ENCODE measurements at places on chromosomes 12 and 14.

- no peak for DNase-seq
Observed at GRCh38 chr14:91961297-91962220, 14.1 kb upstream of the FBLN5 start.

DNA sequence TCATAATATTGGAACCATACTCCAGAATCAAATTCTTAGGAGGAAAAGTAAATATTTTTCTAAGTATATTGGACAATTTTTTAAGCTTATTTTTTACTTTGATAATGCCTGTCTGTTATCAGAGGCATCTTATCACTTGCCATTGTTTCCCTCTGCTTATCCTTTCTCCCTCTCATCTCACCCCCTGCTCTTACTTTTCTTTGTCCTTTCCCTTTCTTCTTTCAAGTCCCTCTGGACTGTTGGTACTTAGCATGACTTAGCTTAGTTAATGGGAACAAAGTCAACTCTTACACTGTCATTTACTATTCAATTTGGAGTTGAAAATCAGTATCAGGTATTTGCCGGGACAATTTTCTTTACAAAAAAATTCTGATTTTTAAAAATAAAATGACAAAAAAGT is 45.2 kb downstream of the ABCD2 start:
- DNase-seq = no peak

DNA sequence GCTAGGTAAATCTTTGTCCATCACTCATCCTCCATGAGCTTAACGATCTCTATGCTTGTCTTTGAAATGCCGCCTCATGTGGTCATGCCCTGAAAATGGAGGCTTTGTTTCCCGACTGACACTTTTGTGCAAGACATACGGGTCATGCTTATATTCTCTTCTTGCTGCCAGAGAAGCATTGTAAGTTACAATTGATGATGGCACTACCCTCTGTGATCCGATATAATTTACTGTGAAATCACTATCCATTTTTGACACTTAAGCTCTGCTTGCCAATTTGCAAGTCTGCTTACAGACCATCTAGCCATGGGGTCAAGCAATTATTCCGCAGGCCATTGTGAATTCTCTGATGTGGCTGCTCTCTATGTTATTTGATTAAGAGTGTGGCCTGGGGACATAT is 650.0 kb downstream of the FLRT2 start:
- DNase-seq = no peak

- no peak for DNase-seq
Observed at GRCh38 chr12:19695244-19696098, 256.2 kb downstream of the AEBP2 start.

DNA sequence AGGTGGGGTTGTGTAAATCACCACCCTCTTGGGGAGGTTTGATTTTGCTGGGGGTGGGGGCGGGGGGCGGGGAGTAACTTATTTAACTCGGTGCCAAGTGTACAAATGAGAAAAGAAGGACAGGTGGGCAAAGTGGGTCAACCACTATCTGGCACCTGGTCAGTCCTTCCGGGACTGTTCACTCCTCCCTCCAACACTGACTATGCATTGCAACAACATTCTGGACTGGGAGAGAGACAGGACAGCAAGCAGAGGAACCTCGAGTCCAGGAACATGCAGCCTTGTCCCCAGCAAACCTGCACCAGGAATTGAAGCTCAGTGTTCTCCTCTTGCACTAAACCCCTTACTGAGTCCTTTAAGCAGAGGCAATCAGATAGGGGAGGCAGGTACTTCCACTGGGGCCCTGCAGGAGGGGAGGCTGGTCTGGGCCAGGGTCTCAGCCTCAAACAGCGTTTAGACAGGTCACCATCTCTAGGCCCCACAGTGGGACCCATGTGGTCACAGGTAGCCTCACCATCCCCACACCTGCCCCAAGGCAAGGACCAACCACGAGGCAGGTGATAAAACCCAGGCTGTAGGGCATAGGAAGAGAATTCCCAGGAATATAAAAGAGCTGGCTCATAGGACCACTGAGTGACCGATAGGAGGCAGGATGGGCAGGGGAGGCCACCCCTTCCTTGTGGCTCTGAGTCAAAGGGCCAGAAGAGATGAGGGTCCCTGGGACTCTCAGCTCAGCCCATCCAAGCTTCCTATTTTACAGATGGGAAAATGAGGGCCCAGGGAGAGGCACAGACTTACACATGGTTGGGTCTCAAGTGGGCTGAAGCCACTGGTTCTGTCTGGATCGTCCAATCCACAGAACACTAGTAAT is 9.8 kb downstream of the CCDC85C start:
- no peak for DNase-seq

- DNase-seq = peak; percentile 21
Observed at GRCh38 chr12:690466-690865, 27.2 kb upstream of the NINJ2 start.

- no peak for DNase-seq
Observed at GRCh38 chr12:111664961-111665865, 20.5 kb downstream of the BRAP start.

DNA sequence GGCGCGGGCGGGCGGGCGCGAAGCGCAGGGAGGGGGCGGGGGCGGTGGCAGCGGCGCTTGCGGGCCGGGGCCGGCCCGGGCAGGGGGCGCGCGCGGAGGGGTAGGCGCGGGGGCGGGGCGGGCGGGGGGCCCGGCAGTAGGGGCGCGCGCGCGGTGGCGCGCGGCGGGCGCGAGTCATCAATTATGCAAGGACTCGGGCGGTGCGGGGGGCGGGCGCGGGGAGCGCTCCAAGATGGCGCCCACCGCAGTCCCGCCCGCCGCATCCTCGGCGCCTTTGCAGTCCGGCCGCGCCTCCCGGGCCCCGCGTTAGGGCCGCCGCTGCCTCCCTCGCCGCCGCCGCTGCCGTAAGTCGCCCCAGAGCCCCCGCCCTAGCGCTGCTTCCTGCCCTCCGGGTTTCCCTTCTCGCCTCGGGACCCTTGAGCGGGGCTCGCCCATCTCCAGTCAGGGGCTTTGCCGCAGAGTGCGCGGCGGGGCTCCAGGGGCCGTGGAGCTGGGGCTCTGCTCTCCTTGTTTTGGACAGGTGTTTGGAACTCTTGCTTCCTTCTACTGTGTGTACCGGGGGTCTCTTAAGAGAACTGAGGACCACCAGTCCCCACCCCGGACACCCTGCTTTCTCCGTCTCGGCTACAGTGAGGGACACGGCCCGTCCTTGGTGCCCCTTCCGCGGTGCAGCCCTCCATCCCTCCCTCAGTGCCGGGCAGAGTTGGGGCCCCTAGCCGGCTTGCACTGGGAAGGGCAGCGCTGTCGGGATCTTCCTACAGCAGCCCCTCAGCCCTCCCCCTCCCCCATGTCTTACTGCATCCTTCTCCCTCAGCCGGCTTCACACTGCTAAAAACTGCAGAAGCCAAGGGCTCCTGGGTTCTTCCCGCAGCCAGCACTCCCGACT is at the start of gene SCN8A:
Gene SCN8A (plus strand): TSS at position 218 of the 886 bp plus-strand sequence. CDS start 71,585 bp downstream, outside the sequence.
- peak; percentile 42 for DNase-seq

GRCh38 chr12:14643251-14643650 is 53.1 kb downstream of the GUCY2C start:
- DNase-seq = peak; percentile 11

GRCh38 chr14:100557658-100558057 is 29.6 kb downstream of the BEGAIN start:
- DNase-seq = peak; percentile 71

DNA sequence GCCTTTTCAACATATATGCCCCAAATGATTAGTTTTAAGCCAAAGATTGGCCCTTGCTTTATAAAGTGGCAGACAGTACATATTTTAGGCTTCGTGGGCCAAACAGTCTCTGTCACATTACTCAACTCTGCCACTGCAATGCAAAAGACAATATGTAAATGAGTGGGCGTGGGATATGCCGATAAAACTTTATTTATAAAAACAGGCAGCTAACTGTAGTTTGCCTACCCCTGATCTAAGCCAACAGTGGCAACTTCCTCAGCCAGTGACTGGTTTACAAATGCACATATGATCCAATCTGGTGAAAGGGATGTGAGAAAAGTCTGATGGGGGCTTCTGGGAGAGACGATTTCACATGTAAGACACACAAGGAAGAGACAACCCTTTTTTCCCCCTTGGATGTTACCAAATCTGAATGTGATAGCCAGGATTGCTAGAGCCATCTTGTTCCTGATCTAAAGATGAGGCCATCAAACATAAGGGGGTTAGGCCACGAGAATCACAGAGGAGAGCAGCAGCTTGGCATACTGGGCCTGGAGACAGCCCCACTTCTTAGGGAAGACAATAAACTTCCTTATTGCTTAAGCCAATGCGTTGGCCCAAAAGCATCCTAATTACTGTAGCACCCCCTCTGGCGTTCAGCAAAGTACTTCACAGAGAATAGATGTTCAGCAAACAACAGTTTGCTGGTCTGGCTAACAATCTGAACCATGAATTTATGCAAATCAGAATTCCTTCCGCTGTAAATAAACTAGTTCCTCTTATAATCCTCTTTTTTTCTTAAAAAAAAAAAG is 75.2 kb upstream of the TMCC3 start:
- DNase-seq = no peak

DNA sequence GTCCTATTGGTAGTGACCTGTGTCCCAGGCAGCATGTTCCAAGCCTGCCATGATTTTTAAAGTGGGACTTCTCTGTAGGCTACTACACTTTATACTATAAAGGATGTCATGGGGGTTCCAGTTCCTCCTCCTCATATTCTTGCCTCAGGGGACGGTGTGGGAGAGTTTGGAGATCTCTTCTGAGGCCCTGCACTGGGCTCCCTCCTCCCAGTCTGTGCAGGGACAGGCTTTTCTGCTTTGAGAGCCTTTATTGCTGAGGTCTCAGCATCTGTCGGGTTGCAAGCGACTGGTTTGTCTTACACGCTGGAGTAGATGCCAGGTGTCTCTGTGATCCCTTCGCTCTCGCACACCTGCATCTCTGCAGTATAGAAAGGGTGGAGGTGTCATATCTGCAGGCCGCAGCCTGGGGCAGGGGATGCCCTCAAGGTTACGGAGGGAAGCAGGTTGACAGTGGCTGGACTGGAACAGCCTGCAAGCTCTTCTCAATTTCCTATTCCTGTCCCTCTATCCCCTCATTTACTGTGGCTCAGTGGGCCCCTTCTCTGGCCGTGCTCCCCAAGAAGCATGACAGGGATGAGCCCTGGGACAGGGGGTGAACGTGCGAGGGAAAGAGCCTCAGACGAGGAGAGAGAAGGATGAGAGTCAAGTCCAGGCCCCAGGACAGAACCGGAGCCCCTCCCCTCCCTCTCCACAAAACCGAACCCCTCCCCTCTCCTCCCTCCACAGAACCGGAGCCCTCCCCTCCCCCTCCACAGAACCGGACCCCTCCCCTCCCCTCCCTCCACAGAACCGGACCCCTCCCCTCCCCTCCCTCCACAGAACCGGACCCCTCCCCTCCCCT is 51.3 kb downstream of the SLC6A12 start:
- DNase-seq = no peak

DNA sequence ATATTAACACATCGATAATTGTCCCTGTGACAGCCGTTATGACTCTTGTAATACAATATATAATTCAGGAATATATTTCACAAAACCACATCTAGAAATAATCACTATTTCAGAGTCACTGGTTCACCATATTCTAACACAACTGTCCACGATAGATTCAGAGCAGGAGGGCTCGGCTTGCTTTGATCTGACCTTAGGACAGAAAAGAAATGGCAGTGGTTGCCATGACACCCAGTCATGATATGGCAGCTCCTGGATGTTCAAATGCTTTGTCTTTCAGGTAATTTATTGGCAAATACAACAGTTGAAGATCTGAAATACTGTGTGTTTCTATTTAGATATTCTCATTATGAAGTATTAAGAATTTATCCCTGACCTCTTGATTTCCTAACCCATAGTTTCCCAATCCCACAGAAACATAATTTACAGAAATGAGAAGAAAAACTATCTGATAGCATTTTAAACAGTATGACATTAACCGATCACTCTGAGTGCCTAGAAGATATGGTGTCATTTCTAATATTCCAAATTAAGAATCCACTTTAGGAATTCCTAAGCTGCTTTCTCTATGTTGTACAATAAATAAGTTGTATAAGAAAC is 116.4 kb downstream of the EPS8 start:
- no peak for DNase-seq

- no peak for DNase-seq
Observed at GRCh38 chr14:77337880-77338279, 17.0 kb downstream of the GSTZ1 start.

DNA sequence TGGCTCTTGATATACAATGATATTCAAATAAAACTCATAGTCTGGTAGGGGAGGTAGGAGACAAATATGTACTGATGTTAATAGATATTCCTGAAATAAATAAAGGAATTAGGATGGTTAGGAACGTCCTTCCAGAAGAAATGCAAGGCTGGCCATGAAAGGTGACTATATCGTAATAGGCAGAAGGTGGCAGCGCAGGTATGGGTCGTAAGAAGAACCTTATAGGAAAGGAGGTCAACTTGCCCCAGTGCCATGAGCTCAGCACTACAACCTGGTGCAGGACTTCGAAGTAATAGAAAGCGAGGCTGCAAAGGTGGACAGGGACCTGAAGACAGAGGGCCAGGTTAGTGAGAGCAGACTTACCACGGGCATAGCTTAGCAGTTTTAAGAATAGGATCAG is 55.3 kb upstream of the FGD4 start:
- DNase-seq = no peak

DNA sequence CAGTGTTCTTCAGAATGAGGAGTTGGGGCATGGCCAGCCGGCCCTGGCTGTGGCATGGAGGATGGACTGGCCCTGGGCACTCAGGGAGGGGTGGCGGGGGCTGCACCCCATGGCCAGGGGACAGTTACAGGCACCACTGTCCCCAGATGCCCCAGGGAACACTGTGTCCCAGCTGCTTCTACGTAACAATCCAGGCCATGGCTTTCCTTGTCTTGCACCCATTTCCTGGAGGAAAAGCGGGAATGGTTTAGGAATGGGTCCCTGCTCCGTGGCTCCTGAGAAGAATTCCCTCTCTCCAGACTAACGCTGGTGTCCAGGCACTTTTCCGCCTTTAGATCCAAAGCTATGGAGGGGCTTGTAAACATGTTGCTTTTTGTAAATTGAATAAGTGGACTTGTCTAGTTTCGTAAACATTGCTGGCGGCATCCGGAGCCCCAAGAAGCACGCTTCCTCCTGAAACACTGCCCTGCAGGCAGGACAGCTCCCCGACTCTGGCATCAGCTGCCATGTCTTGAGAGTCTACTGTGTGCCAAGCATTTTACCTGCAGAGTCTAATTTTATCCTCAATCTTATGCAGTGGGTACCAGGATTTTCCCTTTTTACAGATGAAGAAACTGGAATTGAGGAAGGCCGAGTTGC is 238.3 kb downstream of the SLC41A2 start:
- no peak for DNase-seq

DNA sequence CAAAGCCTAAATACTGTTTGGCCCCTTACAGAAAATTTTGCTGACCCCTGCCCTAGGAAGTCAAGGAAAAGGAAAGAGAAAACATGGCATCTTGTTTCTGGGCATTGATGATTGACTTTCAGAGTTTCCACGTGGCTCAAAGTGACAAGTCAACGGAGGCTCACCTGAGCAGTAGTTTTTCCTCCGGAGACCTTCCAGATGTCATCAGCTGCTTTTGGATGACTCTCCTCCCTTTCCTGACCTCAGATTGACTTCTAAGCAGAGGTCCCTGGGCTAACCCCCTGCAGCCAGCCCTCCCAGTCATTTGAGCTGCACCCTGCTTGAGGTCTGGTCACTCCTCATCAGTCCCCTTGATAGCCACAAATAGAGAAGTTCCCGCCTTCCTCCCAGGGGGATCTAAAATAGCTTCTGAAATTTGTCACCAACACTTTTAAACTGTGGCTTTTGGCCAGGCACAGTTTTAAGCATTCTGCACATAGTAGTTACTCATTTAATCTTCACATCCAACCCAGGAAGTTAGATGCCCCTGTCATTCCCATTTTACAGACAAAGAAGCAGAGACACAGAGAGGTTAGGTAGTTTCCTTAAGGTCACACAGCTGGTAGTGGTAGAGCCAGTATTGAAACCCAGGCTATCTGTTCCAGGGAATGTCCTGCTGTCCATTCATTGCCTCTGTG is 143.4 kb downstream of the CHST11 start:
- no peak for DNase-seq

- peak; percentile 45 for DNase-seq
Observed at GRCh38 chr12:24596768-24597388, 352.0 kb downstream of the BCAT1 start.
